ENCODE measurements at places on chromosomes 6 and 20.

GRCh38 chr6:35754452-35755277 lies 17.8 kb downstream of the ARMC12 start:
- H3K27me3 ChIP-seq = peaks cover 20% of the 10 kb centered on the region
- no peaks in the 10 kb centered on the region for H3K36me3 ChIP-seq
- H3K4me1 ChIP-seq = peaks cover 2% of the 10 kb centered on the region
- H3K4me3 ChIP-seq = no peak overlapping the region
- DNase-seq = no peak

DNA sequence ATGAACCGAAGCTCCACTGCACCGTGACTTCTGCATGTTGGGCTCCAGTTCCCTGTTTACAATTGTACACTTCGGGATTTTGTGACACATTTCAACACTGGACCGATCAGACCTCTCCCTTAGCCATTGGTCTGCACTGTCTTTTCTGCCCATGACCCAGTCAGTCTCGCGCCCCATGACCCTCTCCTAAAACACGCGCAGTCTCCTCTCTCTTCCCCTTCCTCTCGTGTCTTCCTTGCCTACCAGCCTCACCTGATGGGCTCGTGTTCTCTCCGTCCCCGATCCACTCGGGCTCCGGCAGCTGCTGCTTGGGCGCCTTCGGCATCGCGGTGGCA lies 535 bp upstream of the ABCF1 start:
- H3K27ac ChIP-seq = peak overlapping the region; percentile 100
- peaks cover 11% of the 10 kb centered on the region for H3K36me3 ChIP-seq
- no peaks in the 10 kb centered on the region for H3K27me3 ChIP-seq
- DNase-seq = no peak

DNA sequence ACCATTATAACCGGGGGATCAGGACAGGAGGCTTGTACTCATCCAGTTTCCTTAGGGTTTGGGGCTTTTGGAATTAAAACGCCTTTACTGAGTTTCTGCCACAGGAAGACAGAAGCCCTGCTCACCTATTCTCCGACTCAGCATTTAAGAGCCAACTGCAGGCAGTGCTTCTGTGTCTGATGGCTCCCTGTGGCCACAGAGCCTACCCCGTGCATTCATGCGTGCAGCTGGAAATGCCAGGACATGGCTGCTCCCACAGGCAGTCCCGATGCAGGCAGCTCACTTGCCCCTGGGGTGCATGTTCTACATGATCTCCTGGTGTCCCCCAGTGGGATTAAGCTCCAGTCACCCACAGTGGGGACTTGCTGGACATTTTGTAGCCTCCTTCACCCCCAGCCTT lies 22.2 kb downstream of the ZNF831 start:
- no peak for DNase-seq
- H3K27ac ChIP-seq = peak overlapping the region; percentile 21
- no peaks in the 10 kb centered on the region for H3K36me3 ChIP-seq
- no peaks in the 10 kb centered on the region for H3K27me3 ChIP-seq
- H3K4me1 ChIP-seq = peaks cover 28% of the 10 kb centered on the region
- no peak overlapping the region for H3K4me3 ChIP-seq

GRCh38 chr6:143677891-143678791 lies at the start of gene PHACTR2:
TSS of gene PHACTR2 (plus strand) at chr6:143677965. CDS start at chr6:143678164, 199 bp downstream.
- H3K4me3 ChIP-seq = peak within 1 kb of the TSS; percentile 76
- peak; percentile 39 for DNase-seq
- peaks cover 24% of the 10 kb centered on the region for H3K4me1 ChIP-seq

DNA sequence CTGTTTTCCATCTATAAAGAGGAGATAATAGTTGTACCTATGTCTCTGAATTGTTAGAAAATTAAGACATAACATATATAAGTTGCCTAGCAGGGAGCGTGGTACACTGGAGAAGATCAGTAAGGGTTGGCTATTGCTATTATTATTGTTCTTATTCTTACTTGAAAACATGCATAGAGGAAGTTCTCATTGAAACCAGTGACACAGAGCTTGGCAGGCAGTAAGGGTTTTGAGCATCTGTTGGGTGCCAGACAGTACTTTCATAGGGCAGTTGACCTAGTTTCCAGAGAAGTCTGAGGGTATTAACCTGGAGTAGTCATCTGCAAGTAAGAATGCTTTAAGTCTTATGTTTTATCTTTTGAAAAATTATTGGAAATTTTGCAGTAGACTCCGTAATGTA lies 13.3 kb upstream of the SGK1 start:
- no peaks in the 10 kb centered on the region for H3K36me3 ChIP-seq
- no peaks in the 10 kb centered on the region for H3K27me3 ChIP-seq
- peaks cover 3% of the 10 kb centered on the region for H3K4me1 ChIP-seq
- no peak overlapping the region for H3K27ac ChIP-seq

GRCh38 chr6:138493413-138493812 lies 5.9 kb downstream of the NHSL1 start:
- no peaks in the 10 kb centered on the region for H3K36me3 ChIP-seq
- no peak overlapping the region for H3K4me3 ChIP-seq
- no peak for DNase-seq
- no peak overlapping the region for H3K27ac ChIP-seq

DNA sequence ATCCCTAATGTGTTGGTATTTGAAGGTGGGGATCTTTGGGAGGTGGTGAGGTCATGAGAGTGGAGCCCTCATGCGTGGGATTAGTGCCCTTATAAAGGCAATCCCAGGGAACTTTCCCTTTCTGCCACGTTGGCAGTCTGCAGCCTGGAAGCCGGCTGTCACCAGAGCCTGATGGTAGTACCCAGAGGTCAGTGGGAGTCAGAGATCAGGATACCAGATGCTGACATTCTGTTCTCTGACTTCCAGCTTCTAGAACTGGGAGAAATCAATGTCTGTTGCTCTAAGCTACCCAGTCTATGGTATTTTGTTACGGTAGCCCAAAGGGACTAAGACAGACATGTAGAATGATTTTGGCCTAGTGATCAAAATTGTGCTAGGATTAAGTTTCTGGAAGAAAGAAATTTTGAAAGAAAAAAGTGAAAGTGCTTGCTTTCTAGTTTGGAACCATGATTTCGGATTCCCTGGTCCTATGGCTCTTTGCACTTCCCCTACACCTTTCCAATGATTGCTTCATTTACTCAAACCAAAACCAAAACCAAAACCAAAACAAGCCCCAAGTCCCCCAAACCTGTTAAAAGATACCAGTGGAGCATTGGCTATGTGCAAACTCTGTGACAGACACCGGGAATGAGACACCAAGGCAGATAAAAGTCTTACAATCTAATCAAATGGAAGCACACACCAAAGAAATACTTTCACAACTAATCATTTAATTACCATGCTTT lies 173.7 kb upstream of the ZNF217 start:
- H3K27me3 ChIP-seq = no peaks in the 10 kb centered on the region
- no peak overlapping the region for H3K4me3 ChIP-seq
- no peaks in the 10 kb centered on the region for H3K36me3 ChIP-seq
- no peak for DNase-seq
- H3K4me1 ChIP-seq = peaks cover 2% of the 10 kb centered on the region

- H3K4me3 ChIP-seq = no peak overlapping the region
- DNase-seq = no peak
- no peaks in the 10 kb centered on the region for H3K36me3 ChIP-seq
- H3K4me1 ChIP-seq = peaks cover 8% of the 10 kb centered on the region
- no peak overlapping the region for H3K27ac ChIP-seq
Measured at GRCh38 chr6:39347906-39348585, 25.5 kb upstream of the KCNK16 start.

- DNase-seq = no peak
- H3K27me3 ChIP-seq = no peaks in the 10 kb centered on the region
- H3K4me3 ChIP-seq = no peak overlapping the region
- no peaks in the 10 kb centered on the region for H3K4me1 ChIP-seq
- no peak overlapping the region for H3K27ac ChIP-seq
Measured at GRCh38 chr6:79604583-79605037, 26.5 kb upstream of the SH3BGRL2 start.

DNA sequence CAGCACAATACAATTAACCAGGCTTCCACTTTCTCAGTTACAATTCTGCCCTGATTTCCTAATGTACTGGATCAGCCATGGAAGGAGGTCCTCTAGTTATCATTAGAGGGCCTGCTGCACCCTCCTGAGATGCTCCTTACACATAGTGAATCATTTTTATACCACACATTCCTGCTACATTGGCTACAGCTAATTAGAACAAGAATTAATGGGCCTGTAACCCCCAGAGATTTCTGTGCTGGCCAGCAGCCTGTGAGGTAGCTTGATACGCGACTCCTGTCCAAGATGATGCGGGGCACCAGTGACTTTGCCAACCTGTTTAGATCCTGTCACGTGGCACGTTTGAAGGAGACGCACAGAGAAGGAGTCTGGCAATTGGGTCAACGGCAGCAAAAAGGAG lies 422.8 kb downstream of the EPM2A start:
- H3K4me3 ChIP-seq = no peak overlapping the region
- DNase-seq = no peak
- no peaks in the 10 kb centered on the region for H3K4me1 ChIP-seq
- H3K36me3 ChIP-seq = no peaks in the 10 kb centered on the region
- H3K27ac ChIP-seq = no peak overlapping the region

- peaks cover 5% of the 10 kb centered on the region for H3K27me3 ChIP-seq
- no peak overlapping the region for H3K4me3 ChIP-seq
- H3K36me3 ChIP-seq = no peaks in the 10 kb centered on the region
- H3K27ac ChIP-seq = no peak overlapping the region
Measured at GRCh38 chr6:137731960-137732616, 135.0 kb upstream of the TNFAIP3 start.

- DNase-seq = no peak
- H3K27ac ChIP-seq = no peak overlapping the region
- H3K36me3 ChIP-seq = no peaks in the 10 kb centered on the region
- peaks cover 3% of the 10 kb centered on the region for H3K4me1 ChIP-seq
Measured at GRCh38 chr6:140204154-140204553, 829.7 kb upstream of the CITED2 start.

GRCh38 chr20:22389836-22390542 lies 194.4 kb downstream of the FOXA2 start:
- no peak overlapping the region for H3K4me3 ChIP-seq
- no peak for DNase-seq
- H3K36me3 ChIP-seq = no peaks in the 10 kb centered on the region
- no peak overlapping the region for H3K27ac ChIP-seq
- H3K4me1 ChIP-seq = no peaks in the 10 kb centered on the region

GRCh38 chr6:25112322-25112773 lies 166.8 kb upstream of the CARMIL1 start:
- H3K36me3 ChIP-seq = peaks cover 9% of the 10 kb centered on the region
- no peaks in the 10 kb centered on the region for H3K27me3 ChIP-seq
- H3K27ac ChIP-seq = no peak overlapping the region
- DNase-seq = no peak

GRCh38 chr20:54148947-54149764 lies 24.6 kb downstream of the CYP24A1 start:
- no peak overlapping the region for H3K27ac ChIP-seq
- H3K36me3 ChIP-seq = no peaks in the 10 kb centered on the region
- H3K4me3 ChIP-seq = no peak overlapping the region
- DNase-seq = no peak

GRCh38 chr6:10424040-10424439 lies 9.2 kb upstream of the TFAP2A start:
- H3K4me1 ChIP-seq = peaks cover 7% of the 10 kb centered on the region
- H3K4me3 ChIP-seq = no peak overlapping the region
- peaks cover 6% of the 10 kb centered on the region for H3K36me3 ChIP-seq
- DNase-seq = no peak

DNA sequence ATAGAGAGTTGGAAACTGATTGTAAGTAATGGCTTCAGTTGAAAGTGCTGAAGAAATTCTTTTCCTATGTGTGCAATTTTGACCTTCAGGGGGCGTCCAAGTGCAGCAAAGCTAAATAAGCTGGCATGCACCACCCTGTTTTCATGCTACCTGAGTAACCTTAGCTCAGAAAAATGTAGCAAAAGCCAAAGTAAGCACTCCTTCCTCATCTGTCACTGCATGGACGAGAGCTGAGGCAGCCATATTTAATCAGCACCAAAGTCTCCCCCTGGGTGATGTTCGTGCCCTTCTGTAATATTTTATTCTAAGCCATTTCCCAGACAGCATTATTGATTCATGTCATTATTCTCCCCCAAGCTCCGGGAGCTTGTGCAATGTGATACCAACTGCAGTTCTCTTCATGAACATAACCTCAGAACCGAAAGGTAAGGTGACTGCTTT lies 123.1 kb downstream of the RPS12 start:
- no peaks in the 10 kb centered on the region for H3K4me1 ChIP-seq
- H3K27me3 ChIP-seq = peaks cover 16% of the 10 kb centered on the region
- no peak overlapping the region for H3K4me3 ChIP-seq
- no peak for DNase-seq
- H3K36me3 ChIP-seq = no peaks in the 10 kb centered on the region
- H3K27ac ChIP-seq = no peak overlapping the region

DNA sequence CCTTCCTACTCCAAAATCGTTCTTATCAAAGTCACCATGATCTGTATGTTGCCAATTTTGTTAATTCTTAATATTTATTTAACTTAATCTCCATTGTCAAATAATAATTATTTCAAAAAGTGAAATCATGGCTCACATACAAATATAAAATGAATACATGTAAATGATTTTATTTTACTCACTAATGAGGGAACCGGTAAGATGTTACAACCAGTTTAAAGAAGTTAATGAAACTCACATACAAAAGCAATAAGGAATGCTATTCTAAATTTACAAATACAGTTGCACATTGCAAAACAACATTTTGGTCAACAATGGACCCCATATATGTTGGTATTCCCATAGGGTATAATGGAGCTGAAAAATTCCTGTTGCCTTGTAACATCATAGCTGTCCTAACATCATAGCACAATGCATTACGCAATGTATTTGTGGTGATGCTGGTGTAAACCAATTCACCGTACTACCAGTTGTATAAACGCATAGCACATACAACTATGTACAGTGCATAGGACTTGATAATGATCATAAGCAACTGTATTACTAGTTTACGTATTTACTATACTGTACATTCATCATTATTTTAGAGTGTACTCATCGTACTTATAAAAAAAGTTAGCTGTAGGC lies 6.5 kb upstream of the SLC22A16 start:
- H3K4me3 ChIP-seq = no peak overlapping the region
- no peak overlapping the region for H3K27ac ChIP-seq
- DNase-seq = no peak
- no peaks in the 10 kb centered on the region for H3K4me1 ChIP-seq
- H3K27me3 ChIP-seq = peaks cover 41% of the 10 kb centered on the region
- H3K36me3 ChIP-seq = no peaks in the 10 kb centered on the region

GRCh38 chr20:38023181-38024001 lies 9.9 kb downstream of the TTI1 start:
- no peaks in the 10 kb centered on the region for H3K27me3 ChIP-seq
- no peak overlapping the region for H3K4me3 ChIP-seq
- H3K27ac ChIP-seq = no peak overlapping the region
- H3K36me3 ChIP-seq = peaks cover 10% of the 10 kb centered on the region
- no peak for DNase-seq

GRCh38 chr6:79710127-79710526 lies 79.0 kb downstream of the SH3BGRL2 start:
- no peaks in the 10 kb centered on the region for H3K4me1 ChIP-seq
- H3K27ac ChIP-seq = no peak overlapping the region
- no peak overlapping the region for H3K4me3 ChIP-seq
- peaks cover 2% of the 10 kb centered on the region for H3K36me3 ChIP-seq
- peaks cover 10% of the 10 kb centered on the region for H3K27me3 ChIP-seq

GRCh38 chr6:89372506-89372901 lies 20.0 kb upstream of the UBE2J1 start:
- DNase-seq = no peak
- no peaks in the 10 kb centered on the region for H3K27me3 ChIP-seq
- H3K4me3 ChIP-seq = no peak overlapping the region
- peaks cover 9% of the 10 kb centered on the region for H3K4me1 ChIP-seq
- peak overlapping the region; percentile 82 for H3K27ac ChIP-seq
- no peaks in the 10 kb centered on the region for H3K36me3 ChIP-seq

Data from T-helper 17 cell (primary cell).